ENCODE measurements at places on chromosomes 16 and 17. TPM values are rescaled to one million over a fixed set of nuclear protein-coding genes. Genes with fewer than 3 reads are reported as not detected.

DNA sequence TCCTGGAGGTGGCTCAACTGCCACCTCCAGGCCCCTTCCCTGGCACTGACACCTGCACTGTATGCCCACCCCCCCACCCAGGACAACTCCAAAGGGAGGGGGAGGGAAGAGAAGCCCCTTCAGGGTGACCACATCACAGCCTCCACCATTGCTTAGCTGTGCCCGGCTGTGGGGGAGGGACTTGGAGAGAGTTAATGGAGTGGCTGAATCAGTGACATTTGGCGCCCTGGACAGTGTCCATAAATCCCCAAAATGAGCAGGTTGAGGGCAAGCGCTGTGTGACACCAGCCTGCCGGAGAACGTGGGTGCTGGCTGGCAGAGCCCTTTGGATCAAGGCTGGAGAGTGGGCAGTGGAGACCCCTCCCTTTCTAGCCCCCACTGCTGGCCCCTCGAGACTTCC lies 883 bp downstream of the USH1G start:
- DNase-seq, result no peak

- DNase-seq, result no peak
These were observed 2.0 kb downstream of the CDH3 start for GRCh38 chr16:68646953-68647659.

DNA sequence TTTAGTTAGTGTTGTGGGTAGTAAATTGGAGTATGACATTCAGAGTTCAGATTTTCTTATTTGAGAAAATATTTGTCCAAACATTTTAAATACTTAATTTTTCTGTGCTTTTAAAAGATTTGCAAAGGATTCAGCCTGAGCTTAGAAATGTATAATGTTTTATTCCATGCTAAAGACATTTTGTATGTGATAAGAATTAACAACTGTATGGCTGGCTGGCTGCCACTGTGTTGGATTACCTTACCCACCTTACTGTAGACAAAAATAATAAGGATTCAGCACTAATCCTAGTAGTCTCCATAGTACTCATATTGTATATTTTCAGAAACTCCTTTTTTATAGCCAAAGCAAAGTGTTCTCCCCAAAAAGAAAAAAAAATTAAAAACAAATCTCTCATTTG lies 74.8 kb downstream of the TANC2 start:
- DNase-seq, result no peak

GRCh38 chr16:65884018-65884417 lies 482.5 kb upstream of the CDH5 start:
- no peak for DNase-seq

DNA sequence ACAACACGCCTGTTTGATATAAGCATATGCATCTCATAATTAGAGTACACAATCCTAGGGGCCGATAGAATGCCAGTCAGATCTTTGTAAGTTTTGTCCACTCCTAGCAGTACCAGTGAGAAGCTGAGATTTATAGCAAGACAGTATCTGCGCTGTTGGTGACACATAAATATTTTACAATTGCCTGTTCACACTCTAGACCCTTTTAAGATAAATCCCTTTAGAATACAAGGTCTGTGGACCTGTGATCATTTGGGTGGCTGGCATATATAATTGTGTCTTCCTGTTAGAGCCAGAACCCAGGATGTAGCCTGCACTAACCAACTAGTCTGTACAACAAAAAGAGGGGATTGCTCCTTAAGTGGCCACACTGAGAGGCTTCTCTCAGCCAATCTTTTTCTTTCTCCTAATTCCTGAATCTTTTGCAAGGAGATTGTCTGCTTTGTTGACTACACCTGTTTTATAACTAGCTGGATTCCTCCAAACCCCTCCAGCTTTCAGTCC lies 74.7 kb downstream of the WIPI1 start:
- no peak for DNase-seq

- DNase-seq, result peak; percentile 12
These were observed 12.2 kb downstream of the CLEC3A start for GRCh38 chr16:78034530-78034929.

DNA sequence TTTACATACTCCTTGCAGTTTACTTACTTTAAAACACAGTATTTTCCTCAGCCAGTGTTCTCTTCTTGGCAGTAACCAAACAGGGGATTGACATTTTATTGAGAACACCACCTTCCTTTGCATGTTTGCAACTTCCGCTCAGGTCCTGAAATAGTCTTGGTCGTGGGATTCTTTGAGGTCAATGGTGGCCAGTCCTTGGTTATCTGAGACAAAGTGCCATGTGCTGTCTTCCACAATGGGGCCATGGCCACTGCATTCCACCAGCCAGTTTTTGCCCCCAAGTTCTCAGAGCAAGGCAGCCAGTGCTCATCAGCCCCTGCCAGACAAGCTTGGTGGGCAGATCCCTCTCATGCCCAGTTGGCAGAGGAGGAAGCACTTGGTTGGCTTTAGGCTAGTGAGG lies 22.9 kb downstream of the CMTM4 start:
- DNase-seq, result no peak

DNA sequence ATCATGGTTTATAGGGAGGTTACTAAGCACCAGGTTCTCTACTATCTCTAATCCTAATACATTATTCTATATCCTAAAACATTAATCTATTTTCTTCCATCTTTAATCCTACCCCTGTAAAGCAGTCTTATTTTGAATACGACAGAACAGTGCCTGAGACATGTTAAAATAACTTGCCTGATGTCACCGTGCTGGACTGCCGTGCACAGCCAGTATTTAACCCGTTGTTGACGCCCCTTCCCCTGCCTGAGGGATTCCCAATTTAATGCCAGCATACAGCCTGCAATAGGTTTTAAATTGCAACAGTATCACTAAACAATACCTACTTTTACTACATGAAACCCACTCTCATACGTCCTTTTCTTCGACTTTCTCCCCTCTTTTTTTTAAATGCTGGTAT lies 133.3 kb downstream of the PARN start:
- no peak for DNase-seq

DNA sequence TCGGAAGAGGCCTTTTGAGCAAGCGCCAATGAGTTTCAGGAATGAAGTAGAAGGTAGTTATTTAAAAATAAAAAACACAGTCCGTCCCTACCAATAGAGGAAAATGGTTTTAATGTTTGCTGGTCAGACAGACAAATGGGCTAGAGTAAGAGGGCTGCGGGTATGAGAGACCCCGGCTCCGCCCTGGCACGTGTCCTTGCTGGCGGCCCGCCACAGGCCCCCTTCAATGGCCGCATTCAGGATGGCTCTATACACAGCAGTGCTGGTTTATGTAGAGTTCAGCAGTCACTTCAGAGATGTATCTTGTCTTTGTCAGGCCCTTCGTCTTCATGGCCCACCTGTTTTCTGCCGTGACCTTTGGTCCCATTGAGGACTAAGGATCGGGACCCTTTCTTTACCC lies 87.3 kb downstream of the CRISPLD2 start:
- no peak for DNase-seq

GRCh38 chr16:54194334-54194743 lies 92.2 kb downstream of the IRX3 start:
- DNase-seq, result no peak

DNA sequence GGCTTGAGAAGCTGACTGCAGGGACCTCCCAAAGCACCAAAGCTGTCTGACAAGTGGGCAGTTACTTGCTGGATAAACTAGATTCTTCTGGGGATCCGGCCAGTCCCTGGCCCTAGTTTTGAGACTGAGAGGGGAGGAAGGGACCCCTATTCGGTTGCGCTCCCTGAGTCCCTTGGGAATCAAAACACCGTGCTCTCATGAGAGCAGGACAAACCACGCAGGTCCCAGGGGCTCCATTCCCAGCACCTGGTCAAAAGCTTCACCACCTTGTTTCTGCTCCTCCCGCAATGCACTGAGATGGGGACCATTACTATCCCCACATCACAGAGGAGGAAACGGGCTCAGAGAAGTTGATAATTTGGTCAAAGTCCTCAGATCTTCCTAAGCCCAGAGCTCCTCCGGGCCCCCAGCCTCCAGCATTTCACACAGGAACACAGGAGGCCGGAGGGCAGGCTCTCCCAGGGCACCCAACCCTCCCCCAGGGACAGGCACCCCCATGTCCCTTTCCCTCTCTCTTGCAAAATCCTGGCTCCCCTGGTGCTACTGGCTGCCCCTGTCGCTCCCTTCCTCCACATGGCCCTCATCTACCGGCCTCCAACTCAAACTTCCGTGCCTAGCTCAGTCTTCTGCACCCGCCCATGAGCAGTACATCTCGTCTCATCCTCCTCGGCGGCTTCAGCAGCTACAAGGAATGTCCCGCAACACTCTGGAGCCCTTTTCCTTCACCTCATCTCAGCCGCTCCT lies 3.3 kb downstream of the TRIM65 start:
- no peak for DNase-seq

DNA sequence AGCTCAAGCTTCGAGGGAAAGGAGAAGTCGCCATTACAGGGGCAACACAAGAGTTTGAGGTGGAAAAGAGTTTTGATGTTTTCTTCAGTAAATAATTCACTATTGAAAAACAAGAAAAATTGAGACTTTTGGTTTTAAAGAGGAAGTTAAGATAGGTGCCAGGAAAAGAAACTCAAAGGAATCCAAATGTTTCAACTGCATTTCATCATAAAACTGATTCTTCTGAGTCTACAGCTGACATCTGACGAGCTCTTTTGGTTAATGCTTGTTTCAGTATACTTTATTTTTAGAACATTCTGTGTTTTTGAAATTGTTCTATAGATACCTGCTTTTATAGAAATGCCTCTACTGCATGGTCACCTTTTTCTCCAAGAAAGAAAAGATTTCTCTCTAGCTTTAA lies 54.0 kb downstream of the ERN1 start:
- DNase-seq, result no peak

DNA sequence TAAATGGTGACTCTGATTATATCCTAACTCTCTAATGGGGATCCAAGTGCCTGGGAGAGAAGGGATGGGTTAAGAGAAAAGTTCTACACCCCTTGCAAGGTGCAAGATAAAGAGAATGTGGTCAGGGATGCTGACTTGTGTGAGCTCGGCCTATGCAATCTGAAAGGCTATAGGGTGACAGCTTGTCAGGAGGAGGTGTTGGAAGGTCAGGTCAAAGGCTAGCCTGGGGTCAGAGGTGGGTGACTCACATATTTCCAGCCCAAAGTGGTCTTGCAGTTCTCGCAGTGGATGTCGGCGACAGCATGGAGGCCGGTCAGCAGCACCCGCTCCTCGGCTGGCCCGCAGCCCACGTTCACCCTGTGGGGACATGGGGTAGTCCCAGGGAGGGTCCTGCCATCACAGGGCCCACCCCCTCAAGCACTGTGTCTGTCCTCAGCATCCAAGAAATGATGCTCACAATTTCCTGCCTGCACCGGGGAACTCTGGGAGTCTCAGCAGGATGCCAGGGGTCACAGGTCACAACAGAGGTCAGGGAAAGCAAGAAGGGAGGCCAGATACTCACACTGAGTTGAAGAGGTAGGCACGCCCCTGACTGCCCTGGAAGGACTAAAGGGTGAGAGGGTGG lies 1.4 kb downstream of the YPEL3 start:
- no peak for DNase-seq

DNA sequence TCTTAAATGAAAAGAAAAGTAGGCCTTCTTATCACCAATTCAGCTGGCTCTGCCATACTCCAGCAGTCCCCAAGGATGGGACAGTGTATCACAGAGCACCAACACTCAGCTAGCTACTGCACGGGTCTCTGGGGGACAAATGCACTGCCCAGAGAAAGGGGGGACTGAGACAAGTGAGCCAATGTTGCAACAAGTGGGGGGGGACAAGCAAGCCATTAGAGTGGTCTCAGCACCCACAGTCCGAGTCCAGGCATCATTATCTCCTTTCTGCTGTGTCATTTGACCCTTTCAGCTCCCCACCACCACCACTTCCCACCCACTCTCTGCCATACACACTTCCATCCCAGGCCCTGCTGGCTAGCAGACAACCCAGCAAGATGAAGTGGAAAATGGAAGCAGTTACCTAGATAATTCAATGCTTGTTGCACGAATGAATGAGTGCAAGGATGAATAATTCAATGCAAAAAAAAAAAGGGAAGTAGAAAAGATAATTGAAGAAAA lies 7.0 kb downstream of the TMEM132E start:
- no peak for DNase-seq

GRCh38 chr16:27322858-27323780 lies 9.3 kb downstream of the IL4R start:
- DNase-seq, result no peak

DNA sequence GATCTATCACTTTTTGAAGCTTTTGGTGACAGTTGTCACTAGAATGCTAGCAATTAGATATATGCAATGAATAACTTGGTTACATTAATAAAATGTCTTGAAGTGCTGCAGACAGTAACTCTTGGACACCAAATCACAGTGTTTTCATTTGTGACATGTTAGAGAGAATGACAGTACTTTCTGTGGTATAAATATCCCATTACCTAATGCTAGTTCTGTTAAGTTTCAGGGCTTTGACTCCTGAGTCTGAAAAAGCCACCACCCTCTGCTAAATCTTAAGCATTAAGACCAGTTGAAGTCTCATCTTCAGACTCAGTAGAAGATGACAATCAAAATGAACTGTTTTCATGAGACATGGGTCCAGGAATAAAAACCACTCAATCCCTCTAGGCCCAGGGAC lies 10.6 kb upstream of the CPHXL2 start:
- no peak for DNase-seq

DNA sequence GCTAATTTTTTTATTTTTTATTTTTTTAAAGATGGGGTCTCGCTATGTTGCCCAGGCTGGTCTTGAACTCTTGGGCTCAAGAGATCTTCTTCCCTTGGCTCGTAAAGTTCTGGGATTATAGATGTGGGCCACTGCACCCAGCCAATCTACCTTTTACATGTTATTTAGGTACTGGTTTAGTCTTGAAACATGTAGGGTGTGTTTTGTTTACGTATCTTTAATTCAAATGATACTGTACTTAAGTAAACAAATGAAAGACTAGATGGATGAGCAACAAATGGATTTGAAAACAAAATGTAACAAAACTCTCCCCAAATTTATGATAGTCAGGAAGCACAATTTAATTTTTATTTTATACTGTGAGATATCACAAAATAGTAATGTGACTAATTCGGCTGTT lies 207.7 kb downstream of the LGALS9B start:
- DNase-seq, result no peak

DNA sequence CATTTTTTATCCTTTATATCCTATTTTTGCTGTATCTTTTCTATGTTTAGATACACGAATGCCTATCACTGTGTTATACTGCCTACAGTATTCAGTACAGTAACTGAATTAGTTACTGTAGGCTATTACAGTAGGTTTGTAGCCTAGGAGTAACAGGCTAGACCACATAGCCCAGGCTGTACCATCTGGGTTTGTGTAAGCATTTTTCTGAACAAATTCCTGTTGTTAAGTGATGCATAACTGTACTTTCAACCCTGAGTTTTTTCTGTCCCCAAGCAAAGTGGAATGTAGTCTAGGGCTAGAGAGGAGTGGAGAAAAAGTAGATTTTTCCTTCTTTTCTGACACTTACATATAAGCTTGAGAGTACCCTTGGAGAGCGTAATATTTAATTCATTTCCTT lies 282.1 kb downstream of the HS3ST3B1 start:
- DNase-seq, result no peak

GRCh38 chr16:74033441-74033995 lies 263.1 kb upstream of the PSMD7 start:
- no peak for DNase-seq

- peak; percentile 74 for DNase-seq
These were observed 21.1 kb downstream of the STH start for GRCh38 chr17:46020023-46020761.

Gene CEP295NL
- not detected for polyA plus RNA-seq

Gene TCAP
- polyA plus RNA-seq, result not detected

Gene CMTM2
- polyA plus RNA-seq, result not detected
